ENCODE measurements at places on chromosomes 6 and 20.

- no peak for DNase-seq
These were observed 132.3 kb downstream of the PFDN4 start for GRCh38 chr20:54340206-54340605.

- no peak for DNase-seq
These were observed 100.8 kb downstream of the TRERF1 start for GRCh38 chr6:42350911-42351310.

DNA sequence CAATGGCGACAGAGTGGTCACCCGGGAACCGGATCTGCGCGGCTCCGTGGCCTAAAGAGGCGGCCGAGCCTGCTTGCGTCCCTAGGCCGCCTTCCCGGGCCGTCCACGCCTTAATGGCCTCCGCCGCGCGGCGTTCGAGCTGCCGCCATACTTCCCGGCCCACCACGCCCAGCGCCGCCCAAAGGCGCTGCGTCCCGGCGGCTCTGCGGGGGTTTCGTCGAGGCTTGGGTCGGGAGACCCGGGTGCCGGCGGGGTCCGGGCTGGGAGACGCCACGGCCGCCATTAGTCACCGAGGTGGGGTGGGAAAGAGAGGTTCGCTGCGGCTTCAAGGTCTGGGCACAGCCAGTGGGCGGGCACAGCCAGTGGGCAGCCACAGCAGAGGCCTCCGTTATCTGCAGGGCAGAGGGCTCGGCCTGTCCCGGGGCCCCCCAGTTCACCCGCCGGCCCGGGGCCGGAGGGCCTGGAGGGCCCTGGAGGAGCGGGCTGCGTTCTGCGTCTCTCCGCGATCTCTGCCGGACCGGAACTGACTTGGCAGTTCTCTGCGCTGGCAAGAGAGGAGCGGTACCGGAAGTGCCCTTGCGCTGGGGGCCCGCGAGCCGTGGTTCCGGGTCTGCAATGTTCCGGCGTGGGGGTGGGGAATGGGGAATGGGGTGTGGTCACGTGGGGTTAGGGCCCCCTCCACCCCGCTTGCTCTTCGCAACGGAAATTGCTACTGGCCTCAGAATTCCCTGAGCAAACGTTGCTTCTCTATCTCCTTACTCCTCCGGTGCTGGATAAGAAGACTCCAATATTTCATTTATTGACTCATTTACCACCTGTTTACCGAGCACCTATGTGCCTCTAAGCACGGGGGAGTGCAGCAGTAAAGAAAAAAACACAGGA is 82.3 kb downstream of the CNBD2 start:
- DNase-seq, result peak; percentile 90

DNA sequence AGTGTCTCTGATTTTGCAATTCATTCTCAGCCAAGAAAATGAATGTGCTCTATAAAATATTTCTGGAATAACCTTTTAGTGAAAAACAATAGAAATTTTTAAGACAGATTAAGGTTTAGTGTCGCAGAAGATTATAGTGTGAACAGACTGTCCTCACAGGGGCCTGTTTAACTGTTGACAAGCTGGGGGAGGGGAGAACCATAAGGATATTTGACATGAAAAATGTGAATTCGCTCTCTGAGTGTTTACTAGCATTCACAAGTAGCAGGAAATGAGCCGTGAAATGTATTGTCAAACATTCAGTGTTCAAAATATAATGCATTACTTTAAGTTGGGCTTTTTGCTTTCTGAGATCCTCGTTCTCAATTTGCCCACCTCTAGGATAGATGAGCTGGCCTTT is 134.8 kb upstream of the TSHZ2 start:
- DNase-seq, result no peak

- DNase-seq, result peak; percentile 71
These were observed 8.4 kb upstream of the RNF182 start for GRCh38 chr6:13916230-13916944.

DNA sequence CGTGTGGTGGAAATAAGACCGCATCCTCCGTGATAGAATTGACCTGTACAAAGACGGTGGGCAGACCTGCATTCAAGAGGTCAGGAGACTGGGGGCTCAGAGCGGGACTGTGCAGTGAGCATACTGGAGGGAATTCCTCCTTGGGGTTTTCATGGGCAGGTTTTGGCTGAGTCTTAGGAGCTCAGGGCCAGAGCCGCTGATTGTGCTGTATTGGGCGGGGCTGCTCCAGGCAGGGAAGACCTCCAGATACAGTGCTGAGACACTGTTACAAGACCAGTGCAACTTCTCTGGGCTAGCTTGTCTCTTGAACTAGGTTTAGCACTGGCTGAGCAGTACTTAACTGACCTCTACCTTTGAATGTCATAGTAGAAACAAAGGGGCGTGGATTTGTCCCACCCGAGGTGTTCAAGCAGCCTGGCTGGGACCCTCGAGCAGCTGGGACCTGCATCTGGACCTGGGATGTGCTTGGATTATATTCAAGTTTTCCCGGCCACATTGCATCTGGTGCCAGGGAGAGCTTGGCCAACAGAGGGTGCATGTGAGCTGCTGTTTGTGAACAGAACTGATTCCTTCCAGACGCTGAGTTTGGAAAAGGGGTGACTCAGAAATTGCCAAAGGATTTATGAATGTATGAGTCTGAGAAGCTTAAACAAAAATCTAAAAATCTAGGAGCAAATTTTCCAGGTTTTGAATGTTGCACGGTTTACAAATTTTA is 33.4 kb upstream of the SLC22A1 start:
- peak; percentile 86 for DNase-seq

- DNase-seq, result peak; percentile 45
These were observed 18.7 kb upstream of the PLCG1 start for GRCh38 chr20:41118632-41119031.
